Daoy (cell line): ENCODE measurements at places on chromosomes 13 and 19. TPM values are rescaled to one million over a fixed set of nuclear protein-coding genes. Genes with fewer than 3 reads are reported as not detected.
A peak's percentile ranks its signal among the peaks of the same experiment; 100 is the strongest.

Gene OR7A5
- total RNA-seq, result not detected in 2 replicates

Gene IGSF23
- not detected in 2 replicates for total RNA-seq

Gene PCDH8
- 1.3 TPM in 1 of 2 replicates, not detected in the other for total RNA-seq

Gene MAMSTR
- 0.34 and 2.9 TPM in 2 replicates for total RNA-seq

Gene FLT3
- total RNA-seq, result 1.0 and 1.8 TPM in 2 replicates

Gene LYPD3
- 0.74 TPM in 1 of 2 replicates, not detected in the other for total RNA-seq

Gene RNF17
- total RNA-seq, result not detected in 2 replicates

Gene LRG1
- 0.03 and 0.69 TPM in 2 replicates for total RNA-seq

Gene CEACAM8
- total RNA-seq, result not detected in 2 replicates

- DNase-seq, result peak; percentile 63
These were observed 622 bp upstream of the FXYD5 start for GRCh38 chr19:35153701-35154524.

DNA sequence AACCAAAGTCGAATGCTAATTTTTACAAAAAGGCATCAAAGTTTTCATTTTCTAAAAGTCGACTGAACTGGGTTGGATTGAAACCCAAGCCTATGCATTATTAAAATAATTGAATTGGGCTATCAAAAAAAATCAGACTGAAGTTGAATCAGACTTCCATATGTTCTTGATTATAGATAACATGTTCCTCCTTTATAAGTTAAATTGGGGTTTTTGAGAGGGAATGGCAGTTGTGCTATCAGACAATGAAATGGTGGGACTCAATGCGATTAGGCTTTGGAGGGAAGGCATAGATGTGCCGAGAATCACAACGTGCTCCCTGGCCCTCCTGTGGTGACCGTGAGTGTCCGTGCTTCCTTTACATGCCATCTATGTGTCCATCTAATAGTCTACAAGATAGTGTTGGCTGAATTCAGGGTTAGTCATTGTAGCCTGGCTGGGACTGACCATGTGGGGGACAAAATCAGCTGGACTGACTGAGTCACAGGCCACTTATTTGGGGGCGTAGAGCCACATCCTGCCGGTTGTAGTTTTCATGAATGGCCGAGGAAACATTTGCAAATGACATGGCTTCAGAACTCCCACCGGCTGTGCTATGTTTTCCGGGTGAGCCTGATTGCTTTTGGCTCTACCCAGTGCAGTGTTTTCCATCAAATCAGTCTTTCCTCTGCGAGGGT is 37.1 kb upstream of the OLFM4 start:
- DNase-seq, result peak; percentile 29

DNA sequence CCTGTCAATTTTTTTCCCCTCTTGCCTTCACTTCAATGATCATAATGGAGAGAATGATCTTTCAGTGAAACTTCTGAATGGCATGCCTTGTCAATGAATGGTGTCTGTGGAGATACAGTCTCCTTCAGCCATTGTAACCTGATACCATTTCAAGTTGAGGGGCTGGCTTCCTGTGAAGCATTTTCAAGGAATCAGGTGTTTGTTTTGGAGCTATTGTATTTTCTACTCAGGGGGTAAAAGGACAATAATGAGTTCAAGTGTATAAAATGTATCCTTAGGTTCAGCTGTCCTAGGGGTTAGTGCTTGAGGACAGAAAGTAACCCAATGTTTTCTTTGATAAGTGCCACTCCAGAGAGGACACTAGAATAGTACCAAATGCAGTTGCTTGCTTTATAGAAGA is 23.8 kb upstream of the CBY2 start:
- DNase-seq, result peak; percentile 6

DNA sequence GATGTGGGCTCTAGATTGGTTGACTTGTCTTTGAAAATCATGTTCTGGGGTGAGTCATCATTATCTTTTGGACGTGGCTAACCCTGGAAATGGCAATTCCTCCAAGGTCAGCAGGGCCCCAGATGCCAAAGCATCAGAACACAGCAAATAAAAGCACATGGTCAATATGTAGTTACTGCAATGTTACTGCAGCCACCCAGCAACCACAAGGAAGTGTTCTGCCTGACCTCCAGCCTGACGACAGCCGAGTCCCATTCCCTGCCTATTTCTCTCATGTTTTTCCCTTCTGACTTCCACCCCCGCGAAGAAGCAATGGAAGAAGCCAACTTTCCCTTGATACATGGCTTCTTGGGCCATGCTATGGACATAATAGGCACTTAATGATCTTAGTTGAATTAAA is 577.9 kb downstream of the IRS2 start:
- no peak for DNase-seq

DNA sequence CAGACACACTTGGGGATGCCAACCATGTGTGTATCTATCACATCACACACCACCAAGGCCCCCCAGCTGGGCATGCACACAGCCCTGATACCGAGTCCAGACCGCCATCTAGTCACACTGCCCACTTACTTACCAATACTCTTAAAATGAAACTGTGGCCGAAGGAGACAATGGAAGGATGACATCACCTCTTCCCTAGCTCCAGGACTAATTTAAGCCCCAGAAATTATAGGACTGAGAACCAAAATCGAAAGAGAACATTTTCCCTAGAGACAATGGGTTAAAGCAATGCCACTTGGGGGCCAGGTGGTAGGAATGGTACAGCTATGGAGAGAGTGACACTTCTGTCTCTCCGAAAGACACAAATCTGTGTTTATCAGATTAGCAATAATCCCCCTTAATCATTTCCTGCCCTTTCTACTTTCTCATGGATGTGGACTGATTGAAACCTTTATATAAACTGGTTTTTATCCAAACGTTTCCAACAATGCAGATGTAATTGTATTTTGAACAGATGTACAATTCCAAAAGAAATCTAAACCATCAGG is 663 bp upstream of the GGACT start:
- DNase-seq, result no peak

DNA sequence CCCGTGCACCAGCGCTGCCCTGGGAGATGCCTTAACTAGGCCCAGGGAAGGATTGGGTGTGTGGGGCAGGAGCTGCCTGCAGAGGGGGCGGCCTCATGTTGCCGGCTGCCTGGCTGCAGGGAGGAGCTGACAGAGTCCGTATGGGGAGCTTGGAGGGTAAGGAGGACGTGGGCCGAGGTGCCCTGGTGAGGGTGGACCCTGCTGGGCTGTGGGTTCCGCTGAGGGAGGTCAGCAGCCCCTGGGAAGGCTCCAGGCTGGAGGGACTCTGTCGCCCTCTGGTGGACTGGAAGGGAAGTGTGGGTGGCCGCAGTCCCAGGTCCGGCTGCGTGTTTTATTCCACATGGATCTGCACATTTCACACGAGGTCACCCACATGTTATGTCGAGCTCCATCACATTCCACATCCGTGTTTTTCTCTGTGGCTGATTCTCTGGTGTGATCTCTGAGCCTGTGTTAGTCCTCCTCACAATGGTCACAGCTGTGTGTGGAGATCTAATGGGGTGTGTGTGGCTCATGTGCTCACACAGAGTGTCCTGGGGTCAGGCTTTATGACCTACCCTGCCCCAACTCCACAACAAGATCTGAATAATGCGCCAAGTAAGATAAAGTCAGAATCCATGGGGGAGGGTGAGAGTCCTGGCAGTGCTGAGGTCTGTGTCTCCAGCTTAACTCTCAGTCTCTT is 1.8 kb upstream of the CEACAM8 start:
- DNase-seq, result peak; percentile 29

DNA sequence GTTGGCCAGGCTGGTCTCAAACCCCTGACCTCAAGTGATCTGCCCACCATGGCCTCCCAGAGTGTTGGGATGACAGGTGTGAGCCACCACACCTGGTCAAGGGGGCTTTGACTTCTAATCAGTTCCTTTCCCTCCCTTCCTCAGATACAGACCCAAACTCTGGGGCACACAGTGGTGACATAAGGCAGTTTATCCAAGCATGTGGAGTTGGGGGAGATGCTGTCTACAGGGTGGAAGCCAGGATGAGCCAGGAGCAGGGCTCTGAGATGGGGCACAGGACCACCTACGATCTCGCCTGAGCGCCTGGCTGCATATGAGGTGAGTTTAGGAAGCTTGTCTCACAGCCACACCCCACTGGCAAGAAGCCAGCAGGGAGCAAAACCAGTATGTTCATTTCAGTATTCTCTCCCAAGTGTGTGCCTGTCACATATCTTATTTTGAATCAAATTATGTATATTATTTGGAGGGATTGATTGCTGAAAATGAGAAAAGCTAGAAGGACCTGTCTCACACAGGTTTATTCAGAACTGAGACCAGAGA is 67.7 kb downstream of the KCTD15 start:
- DNase-seq, result no peak

DNA sequence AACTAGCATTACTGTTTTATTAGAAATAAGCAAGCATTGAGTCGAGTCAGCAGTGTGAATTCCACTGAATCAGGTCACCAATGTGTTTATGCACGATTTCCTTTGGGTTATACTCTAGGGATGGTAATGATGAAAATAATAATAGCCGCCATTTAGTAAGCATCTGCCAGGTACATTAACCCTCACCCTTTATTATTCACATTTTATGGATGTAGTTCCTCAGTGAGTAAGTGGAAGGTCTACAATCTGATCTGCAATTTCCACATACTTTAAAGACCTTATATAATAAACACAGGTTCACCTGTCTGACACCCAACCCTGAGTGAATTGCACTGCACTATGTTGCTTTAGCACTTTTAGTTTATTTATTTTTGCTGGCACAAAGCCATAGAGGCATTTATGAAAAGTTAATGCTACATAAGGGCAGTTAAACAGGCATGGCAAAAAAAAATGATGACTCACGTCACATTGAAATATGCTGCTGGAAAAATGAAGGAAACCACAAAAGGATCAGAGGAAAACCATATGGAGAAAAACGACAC is 122.4 kb downstream of the TRPC4 start:
- DNase-seq, result no peak

DNA sequence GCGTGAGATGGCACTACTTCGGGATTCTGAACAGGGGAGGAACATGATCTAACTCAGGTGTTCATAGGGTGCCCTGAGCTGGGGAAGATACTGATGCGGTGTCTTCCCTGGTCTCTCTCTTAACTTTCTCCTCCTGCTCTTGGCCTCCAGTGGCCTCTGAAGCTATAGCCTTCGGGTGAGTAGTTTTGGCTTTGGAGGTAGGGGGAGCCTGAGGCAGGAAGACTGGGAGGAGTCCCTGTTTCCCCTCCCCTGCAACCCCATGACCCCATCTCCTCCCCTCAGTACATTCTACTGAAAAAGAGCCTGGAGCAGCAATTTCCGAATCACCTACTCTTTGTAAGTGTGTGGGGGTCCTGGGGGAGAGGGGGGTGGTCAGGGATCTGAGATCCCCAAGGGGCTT is 3.5 kb downstream of the SELENOV start:
- DNase-seq, result no peak

DNA sequence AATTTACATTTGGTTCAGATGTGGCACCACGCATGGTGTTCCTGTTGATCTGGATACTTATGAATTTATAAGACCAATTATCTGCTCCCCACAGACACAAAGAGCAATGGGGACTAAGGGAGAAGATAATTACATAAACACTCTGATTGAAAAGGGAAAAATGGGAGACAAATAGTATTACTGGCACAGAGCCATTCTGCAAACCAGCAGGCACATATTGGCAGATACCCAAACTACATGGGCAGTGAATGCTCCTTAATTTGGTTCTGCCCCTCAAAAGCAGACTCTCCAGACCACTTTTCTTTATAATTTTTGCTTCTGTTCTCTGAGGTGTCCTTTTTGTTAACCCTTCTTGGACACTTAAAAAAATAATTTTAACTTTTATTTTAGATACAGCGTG is 1674.2 kb downstream of the PCDH9 start:
- no peak for DNase-seq

DNA sequence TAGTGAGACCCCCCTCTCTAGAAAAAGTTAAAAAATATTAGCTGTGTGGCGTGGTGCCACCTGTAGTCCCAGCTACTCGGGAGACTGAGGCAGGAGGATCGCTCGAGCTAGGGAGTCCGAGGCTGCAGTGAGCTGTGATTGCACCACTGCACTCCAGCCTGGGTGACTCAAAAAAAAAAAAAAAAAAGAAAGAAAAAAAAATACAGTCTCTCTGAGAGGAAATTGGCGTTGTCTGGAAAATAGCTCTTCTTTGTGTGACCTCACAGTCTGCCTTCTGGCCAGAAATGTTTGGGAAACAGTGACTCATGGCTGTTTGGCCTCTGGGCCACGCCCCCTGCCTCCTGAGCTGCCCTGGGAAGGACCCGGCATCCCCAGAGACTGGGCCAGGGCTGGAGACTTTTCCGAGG is 10.7 kb downstream of the MARCHF2 start:
- peak; percentile 96 for DNase-seq

- DNase-seq, result no peak
These were observed 17.8 kb downstream of the ERFL start for GRCh38 chr19:41910240-41910991.

GRCh38 chr13:99230991-99231390 is 27.2 kb downstream of the GPR18 start:
- DNase-seq, result no peak

DNA sequence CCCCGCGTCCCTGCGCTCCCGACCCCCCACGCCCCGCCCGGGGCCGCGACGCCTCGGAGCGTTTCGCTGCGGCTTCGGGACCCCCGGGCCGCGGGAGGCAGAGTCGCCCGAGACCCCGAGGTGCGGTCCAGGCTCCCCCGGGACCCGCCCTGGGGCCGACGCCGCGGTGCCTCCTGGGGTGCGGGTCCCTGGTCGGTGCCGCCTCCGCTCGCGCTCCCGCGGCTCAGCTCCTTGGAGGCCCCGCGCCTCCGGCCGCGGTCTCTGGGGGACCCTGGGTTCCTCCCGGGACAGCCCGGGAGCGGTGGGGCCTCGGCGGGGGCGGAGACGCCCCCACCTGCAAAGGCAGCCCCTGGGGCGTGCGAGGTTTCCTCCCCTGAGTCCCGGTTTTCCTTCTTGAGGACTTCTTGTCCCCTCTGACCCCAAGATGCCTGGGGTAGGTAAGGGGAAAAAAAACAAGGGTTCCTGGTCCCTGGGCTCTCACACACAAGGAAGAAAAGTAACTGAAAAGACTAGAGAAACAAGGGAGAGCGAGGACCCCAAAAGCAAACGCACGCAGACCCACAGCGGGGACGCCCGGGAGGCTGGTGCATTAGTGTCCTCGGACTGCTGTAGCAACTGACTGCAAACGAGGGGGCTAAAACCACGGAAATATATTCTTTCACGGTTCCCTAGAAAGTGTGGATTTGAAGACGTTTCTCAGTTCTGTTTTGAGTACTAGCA is 740 bp downstream of the ZNF555 start:
- no peak for DNase-seq

DNA sequence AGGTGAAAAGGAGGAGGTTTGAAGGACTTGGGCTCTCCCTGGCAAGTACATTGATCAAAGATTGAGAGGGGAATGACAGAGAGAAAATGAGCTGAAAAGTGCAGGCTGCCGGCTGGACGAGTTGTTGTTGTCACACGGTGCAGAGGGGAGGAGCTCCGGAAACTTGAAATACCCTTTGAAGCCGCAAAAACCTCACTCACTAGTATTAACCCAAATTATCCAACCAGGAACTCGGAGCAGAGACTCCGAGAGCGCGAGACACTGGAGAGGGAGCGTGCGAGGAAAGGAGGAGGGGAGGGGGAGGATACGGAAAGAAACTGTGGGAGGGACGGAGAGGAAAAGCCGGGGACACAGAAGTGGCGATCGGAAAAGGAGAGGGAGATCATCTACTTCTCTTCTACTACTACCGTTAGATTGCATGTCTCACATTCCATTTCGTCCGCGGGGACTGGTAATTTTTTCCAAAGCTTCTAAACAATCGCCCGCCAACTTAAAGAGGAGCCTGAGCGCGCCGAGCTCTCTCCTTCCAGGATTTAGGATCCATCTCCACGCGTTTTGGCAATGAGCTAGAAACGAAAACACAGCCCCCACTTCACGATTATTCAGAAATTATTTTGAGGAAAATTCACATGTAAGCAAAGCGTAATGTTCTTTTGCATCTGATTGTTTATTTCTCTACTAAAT is at the start of gene DACH1:
Gene DACH1, minus strand, starts transcription at position 74 of the 684 bp plus-strand sequence.
- no peak for DNase-seq

GRCh38 chr19:49436381-49437017 is 4.8 kb downstream of the SLC17A7 start:
- DNase-seq, result peak; percentile 73
